ENCODE measurements at places on chromosomes 2 and 18.

DNA sequence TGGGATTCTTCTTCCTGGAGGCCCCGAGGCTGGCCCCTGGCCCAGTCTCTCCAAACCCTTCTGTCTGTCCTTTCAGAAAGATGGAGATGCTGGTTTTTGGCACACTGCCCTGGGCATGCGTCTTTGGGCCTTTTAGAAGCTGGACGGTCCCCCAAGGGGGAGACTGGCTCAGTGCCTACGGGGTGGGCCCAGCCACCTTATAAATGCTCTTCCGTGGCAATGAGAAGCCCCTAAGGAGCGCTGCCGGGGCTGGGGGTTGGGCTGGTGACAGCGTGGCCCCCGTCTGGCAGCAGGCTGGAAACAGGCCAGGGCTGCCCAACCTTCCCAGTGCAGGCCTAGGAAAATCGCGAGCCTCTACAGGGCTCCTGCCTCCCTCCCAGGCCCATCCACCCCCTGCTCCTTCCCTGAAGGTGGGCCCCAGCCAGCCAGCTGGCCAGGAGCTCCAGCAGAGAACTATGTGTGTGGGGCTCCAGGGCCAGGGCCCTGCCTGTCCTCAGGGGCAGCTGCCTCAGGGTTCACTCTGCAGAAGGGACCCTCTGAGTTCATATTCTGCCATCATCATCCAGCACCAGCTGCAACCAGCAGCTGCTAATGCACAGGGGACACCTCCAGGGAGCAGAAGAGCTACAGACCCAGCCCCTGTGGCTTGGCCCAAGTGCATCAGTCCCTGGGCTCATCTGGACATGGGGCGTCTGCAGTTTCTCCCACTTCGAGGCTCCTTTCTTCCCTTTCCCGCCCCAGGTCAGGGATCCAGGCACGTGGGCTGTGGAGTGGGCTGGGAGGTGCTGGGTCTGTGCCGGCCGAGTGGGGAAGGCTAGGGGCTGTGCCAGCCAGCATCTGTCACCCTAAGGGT, 107.6 kb upstream of the OTOS start:
- DNase-seq, result peak; percentile 38

DNA sequence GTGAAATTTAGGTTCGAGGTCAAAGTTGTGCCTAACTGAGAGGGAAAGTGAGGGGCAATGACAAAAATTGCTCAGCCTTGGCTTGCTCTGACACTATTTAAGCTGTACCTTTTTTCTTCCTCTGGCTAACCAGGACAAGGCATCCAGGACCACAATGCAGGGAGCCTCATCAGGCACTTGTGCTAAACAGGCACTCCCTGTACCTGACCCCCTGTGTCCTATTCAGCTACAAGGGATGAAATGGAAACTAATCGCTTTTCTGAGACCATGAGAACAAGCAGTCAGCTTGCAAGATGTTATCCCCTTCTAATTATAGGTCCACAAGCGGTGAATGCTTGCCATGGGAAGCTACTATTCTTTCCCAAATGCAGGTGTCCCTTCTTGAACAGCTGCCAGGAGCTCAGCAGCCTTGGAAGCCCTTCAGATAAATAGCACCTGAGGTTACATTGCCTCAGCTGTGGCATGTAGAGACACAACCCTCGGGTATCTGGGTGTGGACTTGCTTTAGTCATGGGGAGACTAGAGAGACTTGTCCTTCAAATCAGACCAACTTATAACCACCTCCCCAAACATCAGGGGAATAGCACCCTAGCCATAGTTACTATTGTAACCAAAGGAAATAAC, 19.1 kb upstream of the ITGA6 start:
- DNase-seq, result no peak

- no peak for DNase-seq
Measured at GRCh38 chr18:73124175-73124574, 256.4 kb upstream of the NETO1 start.

GRCh38 chr18:55879331-55879730, 291.3 kb upstream of the TCF4 start:
- DNase-seq, result no peak

DNA sequence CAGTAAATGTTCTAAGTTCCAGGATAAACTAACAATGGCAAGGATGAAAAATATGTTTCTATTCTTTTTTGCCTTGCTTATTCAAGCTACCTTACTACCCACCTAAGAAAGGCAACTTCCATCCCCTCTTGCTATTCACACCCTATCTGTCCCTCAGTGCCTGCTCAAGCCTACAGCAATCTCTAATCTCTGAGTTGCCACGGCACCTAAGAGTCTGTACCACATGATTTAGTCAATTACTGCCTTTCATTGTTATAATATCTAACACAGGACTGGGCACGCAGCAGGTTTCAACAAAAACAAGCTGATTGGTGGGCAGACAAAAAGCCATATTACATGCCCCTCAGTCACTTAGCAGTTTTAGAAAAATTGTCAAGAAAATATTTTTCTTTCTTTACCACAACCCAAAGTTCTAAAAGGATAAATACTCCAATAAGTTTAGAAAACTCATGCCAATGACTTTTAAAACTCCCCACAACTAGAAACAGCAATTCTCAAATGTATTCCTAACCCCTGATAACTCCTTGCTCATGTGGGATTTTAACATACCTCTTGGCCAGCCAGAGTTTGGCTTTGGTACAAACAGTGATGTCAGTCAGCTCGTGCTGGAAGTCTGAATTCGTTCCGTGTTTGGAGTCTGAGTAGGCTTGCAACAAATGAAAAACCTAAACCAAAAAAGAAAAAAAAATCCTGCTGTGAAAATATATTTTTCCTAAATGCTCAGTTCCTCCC, 117.3 kb upstream of the ZFP36L2 start:
- no peak for DNase-seq

All from activated CD8-positive, alpha-beta memory T cell treated with anti-CD3 and anti-CD28 coated beads for 24 hours (primary cell).